ENCODE measurements at places on chromosomes 16 and 17. TPM values are rescaled to one million over a fixed set of nuclear protein-coding genes. Genes with fewer than 3 reads are reported as not detected.

MT1G gene
- total RNA-seq, result not detected

DNA sequence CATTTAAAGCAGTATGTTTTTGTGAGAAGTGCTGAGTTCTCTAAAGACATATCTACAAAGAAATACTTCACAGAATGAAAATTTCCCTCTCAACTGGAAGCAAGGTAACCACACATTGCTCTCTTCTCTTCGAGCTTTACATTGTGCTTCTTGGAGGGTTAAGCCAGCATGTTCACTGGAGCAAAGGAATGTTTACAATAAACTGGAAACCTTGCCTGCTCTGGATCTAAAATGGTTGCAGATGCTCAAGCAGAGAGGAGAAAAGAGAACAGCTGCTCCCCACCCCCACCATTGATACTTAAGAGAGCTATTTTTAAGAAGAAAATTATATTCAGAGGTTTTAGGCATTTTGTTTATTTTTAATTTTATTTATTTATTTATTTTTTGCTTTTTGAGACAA, 213.1 kb downstream of the CEP112 start:
- DNase-seq, result no peak

- no peak for DNase-seq
Measured at GRCh38 chr17:79702034-79702433, 28.7 kb upstream of the ENPP7 start.

DNA sequence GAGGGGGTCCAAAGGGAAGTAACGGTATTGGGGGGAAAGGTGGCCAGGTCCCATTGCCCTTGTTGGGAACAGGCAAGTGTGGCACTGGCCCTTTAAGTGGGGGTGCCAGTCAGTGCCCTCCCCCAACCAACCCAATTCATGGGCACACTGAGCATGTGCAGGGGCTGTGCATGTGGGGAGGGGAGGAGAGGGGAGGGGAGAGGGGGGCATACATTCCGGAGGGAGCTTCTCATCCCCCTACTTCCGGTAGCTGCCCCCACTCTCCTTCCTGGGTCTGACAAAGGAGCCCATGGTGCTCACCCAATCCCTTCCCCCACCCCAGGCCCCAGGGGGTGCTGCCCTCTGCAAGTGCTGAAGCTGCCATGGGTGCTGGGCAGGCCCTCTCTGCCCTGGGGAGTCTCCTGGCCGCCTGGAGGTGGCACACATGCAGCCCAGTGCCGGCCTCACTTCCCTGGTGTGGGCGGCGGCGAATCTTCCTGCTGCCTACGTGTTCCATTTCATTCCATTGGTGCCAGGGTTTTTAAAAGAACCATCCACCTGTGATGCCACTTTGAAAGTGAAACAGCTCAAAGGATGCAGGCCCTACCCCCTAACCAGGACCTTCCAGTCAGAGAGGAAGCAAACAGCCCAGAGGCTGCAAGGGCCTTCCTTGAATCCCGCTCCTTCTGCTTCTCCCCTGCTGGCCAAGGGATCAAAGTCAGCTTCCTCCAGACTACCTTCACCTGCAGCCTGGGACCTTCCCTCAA, 11.0 kb downstream of the HEXIM2 start:
- DNase-seq, result peak; percentile 42

- peak; percentile 42 for DNase-seq
Measured at GRCh38 chr17:49548051-49548505, 27.6 kb upstream of the NXPH3 start.

Data from Caco-2 (cell line).